Stimulated activated memory B cell treated with anti-CD40 and anti-IgM and Interleukin-4, amounts not matched to agents 10 μg/mL and 1 μg/mL and 100 μg/mL, for 72 hours (primary cell): ENCODE measurements at places on chromosomes 1 and 21.

- no peak for ATAC-seq
Measured at GRCh38 chr1:63635681-63636080, 42.5 kb downstream of the PGM1 start.

- peak; percentile 89 for ATAC-seq
Measured at GRCh38 chr1:244319283-244320132, 132.2 kb downstream of the ADSS2 start.

DNA sequence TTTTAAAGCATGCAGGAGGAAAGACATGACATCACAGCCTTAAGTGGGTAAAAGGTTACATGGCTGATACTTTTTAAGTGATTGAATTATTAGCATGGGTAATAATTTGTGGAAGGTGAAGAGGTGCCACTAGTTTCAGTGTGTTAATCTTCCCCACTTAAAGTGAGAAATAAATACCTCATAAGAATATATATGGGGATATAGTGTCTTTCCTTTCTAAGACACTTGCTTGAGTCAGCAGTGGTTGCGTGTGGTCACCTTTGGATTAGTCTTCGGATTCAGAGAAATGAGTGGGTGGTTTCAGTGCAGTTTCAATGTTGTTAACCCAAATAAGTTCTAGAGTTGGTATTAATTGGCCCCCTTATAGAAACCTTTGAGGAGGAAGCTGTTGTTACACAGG lies 94.1 kb downstream of the ADGRL2 start:
- ATAC-seq: no peak

DNA sequence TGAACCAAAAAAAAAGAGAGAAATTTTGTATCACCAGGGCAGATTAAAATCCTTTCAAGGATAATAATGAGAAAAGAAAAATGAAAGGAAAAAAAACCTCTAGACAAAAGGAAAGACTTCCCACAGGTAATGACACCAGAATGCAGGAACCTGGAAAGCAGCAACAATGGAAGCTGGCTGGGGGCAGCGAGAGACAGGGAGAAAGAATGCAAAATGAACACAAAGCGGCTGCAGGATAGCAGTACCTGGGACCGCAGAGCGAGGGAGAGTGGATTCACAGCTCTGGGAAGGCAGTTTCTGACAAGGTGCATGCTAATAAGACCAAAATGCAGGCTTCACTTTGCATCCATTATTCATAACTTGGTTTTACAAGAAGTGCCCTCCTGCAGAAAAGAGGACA lies 349.0 kb downstream of the SIPA1L2 start:
- no peak for ATAC-seq

DNA sequence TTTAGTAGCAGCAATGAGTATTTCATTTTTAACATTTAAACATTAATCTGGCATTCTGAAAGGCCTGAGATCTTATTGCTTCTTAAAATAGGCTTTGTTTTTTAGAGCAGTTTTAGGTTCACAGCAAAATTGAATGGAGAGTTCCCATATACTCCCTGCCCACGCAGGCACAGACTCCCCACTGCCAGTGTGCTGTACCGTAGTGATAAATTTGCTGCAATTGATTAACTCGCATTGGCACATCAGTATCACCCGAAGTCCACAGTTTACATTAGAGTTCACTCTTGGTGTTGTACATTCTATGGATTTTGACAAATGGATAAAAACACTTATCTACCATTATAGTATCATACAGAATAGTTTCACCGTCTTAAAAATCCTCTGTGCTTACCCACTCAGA lies 71.8 kb upstream of the ERRFI1 start:
- ATAC-seq: no peak

DNA sequence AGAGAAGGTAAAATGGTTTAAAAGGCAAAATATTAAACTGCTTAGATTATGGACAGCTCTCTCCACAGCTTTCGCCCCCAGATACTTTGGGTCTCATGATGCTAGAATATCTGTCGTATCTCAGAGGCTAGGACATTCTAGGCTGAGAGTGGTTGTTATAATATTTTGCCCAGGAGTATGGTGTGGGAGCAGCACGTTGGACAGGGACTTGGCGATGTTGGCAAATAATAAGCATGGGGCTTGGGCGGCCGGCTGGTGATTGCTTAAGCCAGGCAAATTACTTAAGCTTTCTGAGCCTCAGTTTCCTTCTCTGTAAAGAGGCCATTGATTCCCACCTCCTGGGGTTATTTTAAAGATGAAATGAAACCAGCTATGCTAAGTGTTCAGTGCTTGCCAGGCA lies 133.2 kb downstream of the ROR1 start:
- ATAC-seq: no peak

DNA sequence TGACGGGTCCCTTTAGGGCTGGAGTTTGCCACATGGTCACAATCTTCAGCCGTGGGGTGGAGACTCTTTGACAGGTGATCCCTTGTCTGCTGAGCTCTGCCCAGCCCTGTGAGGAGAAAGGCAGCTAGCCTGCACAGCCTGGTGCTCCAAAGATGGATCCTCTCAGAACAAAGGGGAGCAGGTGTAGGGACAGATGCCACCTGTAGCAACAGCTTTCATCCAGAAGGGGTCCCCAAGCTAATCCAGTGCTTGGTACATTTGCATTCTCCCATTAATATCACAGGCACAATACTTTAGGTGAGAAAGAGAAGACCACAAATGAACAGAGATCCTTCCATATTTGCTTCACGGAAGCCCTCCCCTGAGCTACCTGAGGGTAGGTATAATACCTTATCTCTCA lies 93.2 kb downstream of the CCDC185 start:
- no peak for ATAC-seq

DNA sequence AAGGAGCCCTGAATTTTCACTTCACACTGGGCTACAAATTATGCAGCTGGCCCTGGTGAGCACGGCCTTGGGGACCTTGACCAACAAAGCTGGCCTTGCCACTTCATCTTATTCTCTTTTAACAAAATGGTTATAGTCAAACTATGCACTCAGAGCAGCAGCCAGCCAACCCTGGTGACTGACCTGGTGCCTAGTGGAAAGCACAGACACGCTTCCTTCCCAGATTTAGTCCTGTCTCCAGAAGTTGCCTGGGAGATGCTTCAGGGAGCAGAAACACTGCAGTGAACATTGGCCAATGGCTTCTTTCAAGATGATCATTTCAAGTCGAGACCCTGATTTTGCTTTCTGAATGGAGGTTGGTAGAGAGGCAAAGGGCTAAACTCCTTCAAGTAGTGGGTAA lies 249.3 kb downstream of the SIPA1L2 start:
- no peak for ATAC-seq

- ATAC-seq: no peak
Measured at GRCh38 chr1:82697965-82698364, 897.2 kb downstream of the ADGRL2 start.

- peak; percentile 84 for ATAC-seq
Measured at GRCh38 chr1:178684542-178685000, 40.5 kb upstream of the RALGPS2 start.

DNA sequence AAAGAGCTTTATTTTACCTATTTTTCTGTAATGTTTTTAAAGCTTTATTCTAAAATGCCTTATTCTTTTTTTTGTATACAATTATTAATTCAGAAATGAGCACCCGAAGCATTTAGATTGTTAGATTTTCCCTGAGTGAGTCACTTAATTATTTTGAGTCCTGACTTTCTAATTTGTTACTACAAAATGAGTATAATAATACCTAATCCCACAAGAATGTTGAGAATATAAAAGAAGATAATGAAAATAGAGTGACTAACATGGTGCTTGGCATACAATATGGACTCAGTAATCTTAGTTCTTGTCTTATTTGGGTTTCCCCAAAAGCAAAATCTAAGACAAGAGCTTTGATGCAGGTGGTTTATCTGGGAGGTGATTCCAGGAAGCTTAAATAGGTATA lies 142.2 kb downstream of the LHX8 start:
- ATAC-seq: no peak

DNA sequence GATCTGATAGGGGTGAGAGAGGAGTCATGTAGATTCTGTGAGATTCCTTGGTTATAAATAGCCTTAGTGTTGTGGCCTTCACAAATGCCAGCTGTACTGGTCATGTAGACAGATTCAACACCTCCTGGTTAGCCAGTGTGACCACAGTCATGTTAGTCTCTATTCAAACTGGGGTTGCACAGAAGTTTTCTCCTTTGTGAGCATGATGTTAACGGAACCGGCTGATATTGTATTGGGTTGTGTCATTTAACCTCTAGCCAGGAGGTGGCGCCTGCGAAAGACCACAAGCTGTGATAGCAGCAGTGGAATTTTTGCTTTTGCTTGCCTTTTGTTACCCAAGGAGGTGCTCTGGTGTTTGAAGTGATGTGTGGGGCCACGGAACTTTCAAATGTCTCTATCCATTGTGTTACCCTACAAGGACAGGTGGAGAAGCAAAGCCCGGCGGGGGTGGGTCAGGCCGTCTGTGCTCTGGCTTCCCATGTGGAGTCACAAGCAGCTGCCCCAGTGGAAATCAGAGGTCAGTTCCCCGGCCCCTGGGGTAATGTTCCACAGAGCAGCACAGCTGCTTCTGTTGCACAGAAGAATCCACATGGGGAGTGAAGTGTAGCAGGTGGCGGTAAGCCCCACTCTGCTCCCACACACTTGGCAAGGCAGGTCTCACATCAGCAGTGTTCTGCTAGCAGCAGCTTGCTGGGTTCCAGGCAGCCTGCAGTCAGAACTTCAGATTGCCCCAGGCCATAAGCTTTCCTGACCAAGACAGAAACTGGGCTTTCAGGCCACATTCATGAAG lies 112.6 kb downstream of the ADAMTS1 start:
- no peak for ATAC-seq

DNA sequence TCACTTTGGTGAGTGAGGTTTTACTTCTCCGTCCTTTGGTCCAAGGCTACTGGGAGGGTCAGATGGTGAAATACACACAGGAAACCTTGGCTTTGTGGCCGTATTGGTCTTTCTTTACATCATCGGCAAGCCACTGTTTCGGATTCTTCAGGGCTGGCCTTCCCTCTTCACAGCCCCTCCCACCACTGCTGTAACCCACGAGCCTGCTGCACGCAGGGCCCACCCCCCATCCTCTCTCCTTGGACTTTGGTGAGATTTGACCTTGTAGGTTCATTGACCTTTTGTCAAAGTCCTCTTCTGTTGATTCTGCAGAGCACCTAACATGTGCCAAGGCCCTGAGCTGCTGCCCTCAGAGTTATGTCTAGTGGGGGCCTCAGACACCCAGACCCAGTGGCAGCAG lies 328.6 kb downstream of the CAMTA1 start:
- no peak for ATAC-seq

GRCh38 chr1:107870696-107871095 lies 94.3 kb downstream of the VAV3 start:
- ATAC-seq: no peak

DNA sequence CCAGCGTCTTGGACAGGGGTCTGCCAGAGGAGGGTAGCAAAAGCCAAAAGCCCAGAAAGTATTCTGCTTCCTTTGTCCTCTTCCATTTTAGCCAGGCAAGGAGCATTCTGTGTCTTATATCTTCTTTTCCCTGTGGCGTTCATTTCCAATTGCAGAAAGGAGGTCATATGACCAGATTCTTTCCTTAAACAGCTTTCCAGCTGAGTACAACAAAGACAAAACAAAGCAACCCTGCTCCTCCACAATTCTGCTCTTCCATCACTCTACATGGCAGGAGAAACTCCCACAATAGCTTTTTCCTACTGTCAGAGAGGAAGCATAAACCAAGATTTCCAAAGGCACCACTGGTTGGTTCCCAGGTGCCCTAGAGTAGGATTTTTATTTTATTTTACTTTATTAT lies 19.7 kb downstream of the ENSA start:
- ATAC-seq: no peak

DNA sequence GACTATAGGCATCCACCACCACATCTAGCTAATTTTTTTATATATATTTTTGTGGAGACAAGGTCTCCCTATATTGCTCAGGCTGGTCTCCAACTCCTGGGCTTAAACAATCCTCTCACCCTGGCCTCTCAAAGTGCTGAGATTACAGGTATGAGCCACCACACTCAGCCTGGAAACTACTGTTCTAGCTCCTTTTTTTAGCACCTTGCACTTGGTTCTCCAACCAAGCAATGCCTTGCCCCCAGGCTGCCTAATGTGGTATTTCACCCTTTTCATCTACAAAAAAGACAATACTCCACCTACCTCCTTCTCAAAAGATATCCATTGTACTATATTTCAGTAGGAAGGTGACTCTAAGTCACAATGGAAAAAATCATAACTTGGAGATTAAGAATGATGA lies 6.7 kb downstream of the ARNT start:
- no peak for ATAC-seq
